ENCODE measurements at places on chromosomes 1 and 21.

GRCh38 chr1:208084764-208085163, 159.4 kb downstream of the PLXNA2 start:
- no peak for DNase-seq

GRCh38 chr1:195709821-195710220, 898.4 kb downstream of the KCNT2 start:
- no peak for DNase-seq

GRCh38 chr1:71809085-71809484, 473.3 kb downstream of the NEGR1 start:
- DNase-seq, result no peak

GRCh38 chr1:67582625-67583461, 102.2 kb upstream of the GADD45A start:
- DNase-seq, result no peak

GRCh38 chr1:228825840-228826484, 90.7 kb downstream of the RHOU start:
- DNase-seq, result no peak

DNA sequence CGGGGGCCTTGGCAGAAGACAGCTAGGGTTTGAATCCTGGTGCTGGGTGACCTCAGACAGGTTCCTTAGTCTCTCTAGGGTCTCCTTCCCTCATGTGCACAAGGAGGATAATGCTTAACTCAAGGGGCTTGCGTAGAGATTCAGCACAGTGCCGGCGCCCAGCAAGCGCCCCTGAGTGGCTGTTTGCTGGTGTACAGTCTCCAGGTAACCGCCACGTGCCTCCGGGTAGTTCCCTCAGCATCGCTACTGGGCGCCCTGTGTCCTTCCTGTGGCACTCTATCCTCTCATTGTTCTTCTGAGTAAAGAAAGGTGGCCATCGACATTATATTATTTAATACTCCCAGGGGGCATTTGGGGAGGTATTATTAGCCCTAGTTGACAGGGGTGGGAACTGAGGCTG, 80.9 kb downstream of the NENF start:
- no peak for DNase-seq

GRCh38 chr1:38187552-38187951, 141.0 kb upstream of the POU3F1 start:
- DNase-seq, result no peak

Data from BJ (cell line).